CD14-positive monocyte (primary cell): ENCODE measurements at places on chromosomes 1 and 21.

DNA sequence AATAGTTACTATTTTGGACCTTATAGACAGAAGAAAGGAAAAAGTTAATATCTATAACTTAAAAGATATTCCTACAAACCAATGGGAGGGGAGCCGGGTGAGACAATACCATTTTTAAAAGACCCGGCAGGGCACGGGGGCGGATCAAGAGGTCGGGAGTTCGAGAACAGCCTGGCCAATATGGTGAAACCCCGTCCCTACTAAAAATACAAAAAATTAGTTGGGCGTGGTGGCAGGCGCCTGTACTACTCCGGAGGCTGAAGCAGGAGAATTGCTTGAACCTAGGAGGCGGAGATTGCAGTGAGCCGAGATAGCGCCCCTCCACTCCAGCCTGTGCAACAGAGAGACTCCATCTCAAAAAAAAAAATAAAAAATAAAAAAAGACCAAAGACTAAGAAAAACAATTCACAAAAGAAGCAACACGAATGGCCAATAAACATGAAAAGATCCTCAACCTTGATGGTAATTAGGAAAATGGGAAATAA, 1.2 kb upstream of the PSMB2 start:
- no peak for DNase-seq

GRCh38 chr1:116573431-116574095, 2.7 kb upstream of the CD58 start:
- no peak for DNase-seq

DNA sequence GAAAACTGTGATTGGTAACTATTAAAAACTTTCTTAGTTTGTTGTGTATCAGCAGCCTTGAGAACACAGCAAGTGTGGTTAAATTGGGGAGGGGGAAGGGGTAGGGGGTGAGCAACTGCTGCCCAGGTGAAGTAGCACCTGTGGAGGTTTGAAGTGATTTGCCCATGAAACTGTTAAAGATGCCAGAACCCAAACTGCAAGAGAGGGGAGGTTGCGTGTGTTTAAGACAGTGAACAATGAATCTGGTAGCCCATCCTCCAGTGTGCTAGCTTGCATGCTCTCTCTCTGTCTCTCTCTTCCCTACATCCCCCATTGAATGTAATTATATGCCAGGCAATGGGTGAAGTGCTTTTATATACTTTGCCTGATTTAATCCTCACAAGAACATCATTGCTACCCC, 154.7 kb downstream of the RUNX1 start:
- no peak for DNase-seq

DNA sequence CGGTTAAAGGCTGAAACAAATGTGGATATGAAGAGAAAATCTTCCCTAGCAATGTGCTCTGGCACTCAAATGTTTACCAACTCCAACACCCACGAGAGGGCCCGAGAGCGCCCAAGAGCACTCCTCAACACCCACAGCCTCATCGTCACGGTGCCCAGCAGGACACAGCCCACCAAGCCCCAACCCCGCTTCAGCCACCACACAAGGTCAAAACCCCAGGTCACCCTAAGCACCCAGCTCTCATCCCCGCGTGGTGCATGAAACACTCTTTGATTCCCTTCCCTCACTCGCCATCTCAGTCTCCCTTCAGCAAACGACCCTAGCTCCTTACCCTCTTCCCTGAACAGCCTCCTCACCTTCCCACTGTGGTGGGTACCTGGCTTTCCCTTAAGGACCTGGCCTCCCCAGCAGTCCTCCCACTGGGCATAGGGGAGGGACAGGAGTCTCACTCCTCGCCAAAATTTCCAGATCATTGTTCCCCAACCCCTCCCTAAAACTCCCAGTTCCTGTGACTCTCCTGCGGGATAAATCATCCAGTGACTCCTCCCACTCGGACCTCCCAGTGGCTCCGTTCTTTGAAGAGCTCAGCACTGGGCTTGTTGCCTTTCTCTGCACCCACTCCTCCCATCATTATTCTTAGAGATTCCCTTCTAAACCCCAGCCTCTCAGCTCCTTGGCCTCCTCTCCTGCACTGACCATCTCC, 170.4 kb upstream of the SYT6 start:
- DNase-seq, result no peak

DNA sequence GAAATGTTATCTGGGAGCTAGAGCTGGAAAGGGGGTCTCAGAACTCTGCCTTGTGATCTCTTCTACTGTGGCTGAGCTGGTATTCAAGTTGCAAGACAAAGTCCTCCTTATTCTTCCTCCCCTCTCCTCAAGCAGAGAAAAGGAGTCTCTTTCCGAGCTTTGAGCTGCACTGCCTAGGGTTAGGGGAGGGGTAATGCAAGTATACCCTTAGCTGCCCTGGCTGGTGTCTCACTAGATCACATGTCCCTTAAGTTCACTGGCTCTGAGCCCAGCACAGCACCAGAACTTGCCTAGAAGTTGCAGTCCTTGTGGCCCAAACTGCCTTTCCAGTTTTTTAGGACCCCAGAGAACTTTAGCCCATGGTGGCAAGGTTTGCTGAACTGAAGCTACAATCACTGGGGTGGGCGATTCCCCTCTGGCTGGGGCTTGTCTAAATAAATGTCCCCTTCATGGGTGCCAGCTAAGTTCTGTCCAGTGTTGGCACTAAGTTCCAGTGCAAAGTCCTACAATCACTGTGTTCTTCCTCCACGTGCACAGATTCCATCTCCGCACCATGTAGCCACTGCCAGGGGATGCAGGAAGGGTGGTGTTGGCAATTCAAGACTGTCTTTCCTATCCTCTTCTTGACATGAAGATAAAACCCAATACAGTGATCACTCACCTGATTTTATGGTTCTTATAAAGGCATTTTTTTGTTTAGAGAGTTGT, 22.7 kb upstream of the CHIA start:
- no peak for DNase-seq
